Astrocyte of the hippocampus (primary cell): ENCODE measurements at places on chromosomes 2 and 18.

DNA sequence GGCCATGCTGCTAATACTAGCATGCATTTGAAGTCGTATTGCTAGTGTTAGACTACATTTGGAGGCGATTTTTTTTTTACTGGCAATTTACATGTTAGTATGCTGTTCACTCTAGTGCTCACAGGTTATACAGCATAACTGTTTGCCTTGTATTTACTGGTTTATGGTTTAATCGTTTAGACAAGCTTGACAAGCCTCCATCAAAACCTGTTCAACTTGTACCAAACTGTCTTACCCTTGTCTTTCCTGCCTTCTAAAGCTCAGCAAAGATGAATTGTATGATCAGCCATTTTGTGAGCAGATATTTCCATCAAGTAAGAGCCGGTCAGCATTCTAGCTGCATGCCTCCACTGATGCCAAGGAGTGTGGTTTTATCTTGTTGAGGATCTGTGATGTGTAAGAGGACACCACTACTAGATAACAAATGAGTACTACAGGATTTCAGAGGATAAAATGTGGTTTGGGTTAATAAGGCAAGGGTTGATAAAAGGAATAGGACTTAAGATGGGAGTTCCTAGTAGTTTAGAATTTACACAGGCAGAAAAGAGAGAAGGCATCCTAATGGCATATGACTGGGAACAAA is 68.4 kb upstream of the ITM2C start:
- DNase-seq, result peak; percentile 55

DNA sequence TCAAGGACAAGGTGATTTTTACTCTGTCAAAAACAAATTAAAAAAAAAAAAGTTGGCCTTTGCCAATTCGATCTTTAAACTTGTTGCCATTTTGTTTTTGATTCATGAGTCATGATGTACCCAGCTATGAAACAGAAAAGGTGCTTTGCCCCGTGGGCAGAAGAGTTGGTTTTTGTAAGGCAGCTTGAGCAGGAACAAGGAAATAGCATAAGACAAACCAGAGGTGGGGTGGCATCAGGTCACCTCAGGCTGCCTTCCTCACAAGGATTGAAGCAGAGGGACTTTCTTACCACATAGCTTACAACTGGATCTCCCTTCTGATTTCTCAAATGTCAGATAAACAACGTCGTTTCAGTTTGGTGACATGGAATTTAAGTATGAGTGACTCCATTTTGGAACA is 123.8 kb downstream of the ARL4C start:
- no peak for DNase-seq

DNA sequence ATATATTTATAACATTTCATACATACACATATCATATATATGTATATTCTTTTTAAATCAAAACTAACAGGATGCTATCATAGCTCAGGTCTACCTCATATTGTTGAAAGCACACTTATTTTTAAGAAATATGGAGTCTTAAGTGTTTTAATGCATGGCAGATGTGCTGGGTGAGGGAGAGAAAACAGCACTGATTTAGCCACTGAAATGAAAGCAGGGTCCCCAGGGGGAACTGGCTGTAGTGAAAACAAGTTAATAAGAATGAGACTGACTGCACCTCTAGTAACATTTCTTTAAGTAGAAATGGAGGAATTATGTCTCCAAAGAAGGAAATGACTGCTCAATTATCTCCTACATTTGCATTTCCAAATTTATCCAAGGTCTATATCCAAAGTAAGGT is 857.8 kb downstream of the DCDC2C start:
- DNase-seq, result no peak

DNA sequence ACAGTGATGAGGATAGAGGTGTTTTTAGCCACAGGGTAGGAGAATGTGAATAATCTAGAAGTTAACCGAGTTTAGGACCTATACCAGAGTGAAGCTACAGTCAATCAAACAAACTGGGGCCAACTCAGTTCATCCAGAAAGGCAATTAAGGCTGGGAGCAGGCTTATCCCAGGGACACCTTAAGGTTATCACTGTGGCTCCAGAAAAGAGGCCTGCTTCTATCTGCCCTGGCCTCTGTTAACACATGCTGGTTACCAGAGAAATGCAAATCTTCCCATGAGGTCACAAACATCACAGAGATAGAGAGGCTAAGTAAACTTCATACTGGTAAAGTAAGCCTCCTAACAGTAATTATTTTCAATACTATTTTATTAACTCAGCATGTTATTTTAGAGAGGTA is 93.2 kb upstream of the GRB14 start:
- no peak for DNase-seq

GRCh38 chr2:118257696-118258095 is 169.4 kb downstream of the INSIG2 start:
- DNase-seq, result no peak

DNA sequence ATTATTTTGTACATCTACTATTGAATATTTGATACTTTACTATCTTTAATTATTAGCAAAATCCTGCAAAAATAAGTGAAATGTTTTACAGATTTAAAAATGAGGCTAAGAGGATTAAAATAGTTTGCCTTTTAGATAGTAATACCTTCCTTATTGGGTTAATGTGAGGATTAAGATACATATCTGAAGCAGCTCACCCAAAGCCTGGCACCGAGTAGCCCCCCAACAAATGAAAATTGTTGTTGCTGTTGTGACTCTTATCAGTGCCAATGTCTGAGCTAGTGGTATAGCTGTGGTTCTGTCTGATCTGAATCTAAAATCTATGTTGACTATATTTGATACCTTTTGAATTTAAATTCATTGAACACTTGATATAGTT is 34.6 kb downstream of the GULP1 start:
- no peak for DNase-seq

GRCh38 chr2:156748221-156748620 is 312.0 kb downstream of the GPD2 start:
- no peak for DNase-seq

DNA sequence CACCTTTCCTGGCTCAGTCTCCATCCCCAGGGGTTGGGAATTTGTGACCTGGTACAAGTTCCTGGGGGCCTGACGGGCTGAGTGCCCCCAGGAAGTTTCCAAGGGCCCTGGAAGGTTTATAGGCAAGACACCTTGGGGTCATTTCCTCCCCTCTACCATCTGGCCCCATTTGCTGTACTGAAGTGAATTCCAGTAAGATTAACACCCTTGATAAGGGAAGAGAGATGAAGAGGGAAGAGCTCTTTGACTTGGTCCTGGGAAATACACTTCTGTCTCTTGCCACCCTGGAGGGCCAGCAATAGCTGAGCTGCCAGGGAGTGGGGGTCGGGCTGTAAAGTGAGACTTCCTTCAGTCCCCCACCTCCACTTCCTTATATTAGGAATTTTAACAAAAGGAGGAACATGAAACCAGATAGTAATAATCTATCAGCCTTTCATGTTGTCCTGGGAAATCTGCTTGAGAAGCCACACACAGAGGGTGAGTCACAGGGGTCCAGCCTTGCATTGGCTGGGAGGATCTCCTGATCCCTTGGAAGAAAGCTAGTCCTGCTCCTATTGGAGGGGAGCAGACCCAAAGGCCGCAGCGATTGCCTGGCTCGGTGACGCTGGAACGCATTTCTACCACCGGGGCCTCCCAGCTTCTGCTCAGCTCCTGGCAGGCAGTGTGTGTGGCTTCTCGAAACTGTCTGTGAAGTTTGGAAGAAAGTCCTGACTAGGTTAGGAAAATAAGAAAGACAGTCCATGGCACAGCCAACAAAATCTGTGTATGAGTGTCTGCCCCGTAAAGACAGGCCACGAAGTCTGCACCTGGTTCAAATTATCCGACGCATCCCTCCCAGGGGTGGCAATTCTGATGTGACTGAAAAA is 87.3 kb downstream of the ACAA2 start:
- DNase-seq, result peak; percentile 97
